NCI-H526 (cell line): ENCODE measurements at places on chromosomes 13 and 19.

DNA sequence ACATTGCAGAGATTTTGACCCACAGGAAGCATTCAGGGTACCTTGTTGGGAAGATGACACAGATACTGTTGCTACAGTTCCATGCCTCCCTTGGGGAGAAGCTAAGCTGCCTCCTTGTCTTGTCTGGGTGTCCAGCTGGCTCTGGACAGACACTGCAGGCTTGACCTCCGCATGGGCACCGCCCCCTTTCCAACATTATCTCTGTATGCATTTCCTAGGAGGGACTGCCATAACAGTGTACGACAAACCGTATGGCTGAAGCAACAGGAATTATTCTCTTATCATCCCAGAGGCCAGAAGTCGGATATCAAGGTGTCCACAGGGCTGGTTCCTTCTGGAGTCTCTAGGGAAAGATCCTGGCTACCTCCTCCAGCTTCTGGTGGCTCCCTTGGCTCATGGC is 67.0 kb upstream of the USE1 start:
- no peak for DNase-seq

DNA sequence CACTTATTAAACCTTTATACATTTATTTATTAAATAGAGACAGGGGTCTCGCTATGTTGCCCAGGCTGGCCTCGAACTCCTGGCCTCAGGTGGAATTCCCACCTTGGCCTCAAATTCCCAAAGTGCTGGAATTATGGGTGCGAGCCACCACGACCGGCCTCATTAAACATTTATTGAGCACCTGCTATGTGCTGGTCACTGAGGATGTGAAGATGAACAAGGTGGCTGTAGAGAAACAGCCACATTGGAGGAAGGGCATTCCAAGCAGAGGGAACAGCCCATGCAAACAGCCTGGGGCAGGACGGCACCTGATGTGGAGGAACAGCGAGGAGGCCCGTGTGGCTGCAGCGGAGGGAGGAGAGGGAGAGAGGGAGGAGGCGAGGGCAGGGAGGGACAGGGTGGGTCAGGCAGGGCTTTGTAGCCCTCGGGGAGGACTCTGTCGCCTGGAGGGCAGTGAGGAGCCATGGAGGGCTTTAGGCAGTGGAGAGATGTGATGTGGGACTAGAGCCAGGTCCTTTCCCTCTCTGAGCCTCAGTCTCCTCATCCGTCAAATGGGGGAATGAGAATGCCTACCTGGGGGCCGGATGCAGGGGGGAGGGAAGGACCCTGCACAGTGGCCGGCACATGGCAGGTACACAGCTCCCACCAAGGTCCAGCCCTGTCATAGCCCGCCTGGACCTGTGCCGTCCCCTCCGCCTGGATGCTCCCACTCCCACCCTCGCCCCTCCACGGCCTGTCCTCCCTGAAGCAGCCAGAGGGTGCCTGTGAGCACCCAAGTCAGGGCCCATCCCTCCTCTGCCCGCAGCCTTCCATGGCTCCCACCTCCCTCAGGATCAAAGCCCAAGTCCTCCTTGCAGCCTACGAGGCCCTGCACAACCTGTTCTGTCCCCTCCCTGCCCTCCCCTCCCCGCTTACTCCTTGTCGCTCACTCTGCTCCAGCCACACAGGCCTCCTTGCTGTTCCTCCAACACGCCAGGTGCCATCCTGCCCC is 21.5 kb upstream of the NFIC start:
- no peak for DNase-seq

- no peak for DNase-seq
Observed at GRCh38 chr19:35661995-35662340, 4.3 kb upstream of the UPK1A start.

- DNase-seq = no peak
Observed at GRCh38 chr13:104594806-104595205, 1528.6 kb upstream of the SLC10A2 start.

GRCh38 chr13:78428646-78429045 is 174.7 kb downstream of the POU4F1 start:
- DNase-seq = no peak

DNA sequence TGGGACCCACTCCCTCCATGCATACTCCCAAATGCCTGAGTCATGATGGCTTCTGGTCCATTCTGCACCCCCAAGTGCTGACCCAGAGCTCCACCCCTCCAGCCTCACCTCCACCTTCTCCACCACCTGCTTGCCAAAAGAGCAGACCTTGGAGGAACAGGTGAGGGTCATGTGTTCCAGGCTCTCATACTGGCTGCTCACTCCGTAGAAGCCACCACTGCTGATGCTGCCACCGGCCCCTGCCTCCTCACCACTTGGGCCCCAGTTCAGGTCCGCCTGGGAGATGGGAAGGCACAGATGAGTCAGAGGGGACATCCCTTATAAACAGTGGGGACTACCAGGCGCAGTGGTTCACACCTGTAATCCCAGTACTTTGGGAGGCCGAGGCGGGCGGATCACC is 7.9 kb downstream of the CD37 start:
- no peak for DNase-seq

- no peak for DNase-seq
Observed at GRCh38 chr13:48431987-48432615, 19.2 kb upstream of the LPAR6 start.

GRCh38 chr19:34474233-34474989 is 7.1 kb upstream of the WTIP start:
- DNase-seq = no peak

- DNase-seq = no peak
Observed at GRCh38 chr19:12208221-12208620, 45.3 kb downstream of the ZNF136 start.

DNA sequence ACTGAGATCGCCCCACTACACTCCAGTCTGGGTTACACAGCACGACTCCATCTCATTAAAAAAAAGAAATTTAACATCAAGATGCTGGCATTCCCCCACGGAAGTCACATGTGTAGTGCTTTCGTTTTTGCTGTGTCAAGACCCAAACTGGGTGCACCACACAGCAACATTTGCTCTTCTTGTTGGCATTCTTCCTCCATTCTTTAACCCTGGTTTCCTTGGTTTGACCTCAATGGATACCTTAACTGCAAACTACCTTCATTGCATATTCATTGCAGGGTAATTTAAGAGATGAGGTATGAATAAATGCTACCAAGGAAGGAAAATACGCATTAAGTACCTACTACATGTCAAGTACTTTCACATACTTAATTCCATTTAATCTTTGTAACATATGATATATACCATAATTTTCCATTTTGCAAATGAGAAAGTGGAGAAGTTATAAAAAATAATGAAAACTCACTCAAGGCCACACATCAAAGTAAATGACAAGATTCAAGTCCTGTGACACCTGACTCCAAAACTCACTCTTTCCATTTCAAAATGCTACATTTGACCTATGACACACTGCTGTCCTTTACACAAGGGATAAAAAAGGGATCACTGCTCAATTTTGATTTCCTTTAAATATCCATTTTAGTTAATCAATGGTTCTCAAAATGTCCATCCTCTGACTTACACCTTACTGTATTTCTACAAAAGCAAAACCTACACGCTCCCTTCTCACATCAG is 59.2 kb downstream of the STK24 start:
- DNase-seq = no peak

DNA sequence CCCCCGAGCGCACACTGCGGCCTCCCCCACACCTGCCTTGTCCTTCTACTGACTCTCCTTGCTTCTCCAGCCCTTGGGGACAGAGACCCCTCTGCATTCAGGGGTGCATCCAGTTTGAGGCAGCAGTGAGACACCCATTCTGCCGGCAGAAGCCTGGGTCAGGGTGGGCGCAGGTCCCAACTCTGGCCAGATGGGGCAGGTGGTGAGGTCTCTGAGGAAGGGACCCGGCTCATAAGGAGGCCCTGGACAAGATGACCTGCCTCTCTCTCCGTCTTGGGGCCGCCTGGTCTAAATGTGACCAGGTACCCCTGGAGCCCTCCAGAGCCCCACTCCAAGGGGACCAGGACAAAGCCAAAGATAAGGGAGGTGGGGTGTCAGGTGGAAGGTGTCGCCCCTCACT is 6.1 kb downstream of the CHERP start:
- DNase-seq = no peak
